Myocyte (in vitro differentiated cells): ENCODE measurements at places on chromosomes 7 and 10. TPM values are rescaled to one million over a fixed set of nuclear protein-coding genes. Genes with fewer than 3 reads are reported as not detected.

The CPA4 gene
- total RNA-seq = 4.0 and 5.7 TPM in 2 replicates

- no peak for DNase-seq
These were observed 88.3 kb upstream of the ACBD5 start for GRCh38 chr10:27328946-27329345.

DNA sequence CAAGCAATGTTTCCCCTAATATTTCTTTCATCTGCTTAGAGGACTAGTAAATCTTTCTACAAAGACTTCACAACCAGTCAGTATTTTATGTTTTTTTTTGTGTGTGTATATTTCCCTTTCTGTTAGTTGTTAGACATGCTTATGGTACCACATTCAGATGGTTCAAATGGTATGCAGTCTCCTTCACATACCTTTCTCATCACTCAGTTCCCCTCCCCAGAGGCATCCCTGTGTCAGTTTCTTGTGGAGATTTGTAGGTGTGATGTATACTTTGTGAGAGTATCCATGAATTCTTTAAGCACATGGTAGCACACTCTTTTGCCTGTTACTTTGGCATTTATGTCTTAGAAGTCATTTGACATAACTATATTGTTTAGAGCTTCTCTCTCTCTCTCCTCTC lies 4.4 kb downstream of the ZNF485 start:
- DNase-seq = no peak

- DNase-seq = no peak
These were observed 298.2 kb downstream of the GRID1 start for GRCh38 chr10:86068231-86069054.

The NRAP gene
- total RNA-seq = 4.1 and 5.6 TPM in 2 replicates

GRCh38 chr10:125797994-125798662 lies 22.5 kb upstream of the MMP21 start:
- no peak for DNase-seq

GRCh38 chr7:104629408-104629807 lies 301.0 kb downstream of the LHFPL3 start:
- no peak for DNase-seq

The UCMA gene
- not detected in 2 replicates for total RNA-seq

The CPXM2 gene
- total RNA-seq = not detected in 2 replicates

The PTPRN2 gene
- total RNA-seq = 0.16 and 0.24 TPM in 2 replicates

DNA sequence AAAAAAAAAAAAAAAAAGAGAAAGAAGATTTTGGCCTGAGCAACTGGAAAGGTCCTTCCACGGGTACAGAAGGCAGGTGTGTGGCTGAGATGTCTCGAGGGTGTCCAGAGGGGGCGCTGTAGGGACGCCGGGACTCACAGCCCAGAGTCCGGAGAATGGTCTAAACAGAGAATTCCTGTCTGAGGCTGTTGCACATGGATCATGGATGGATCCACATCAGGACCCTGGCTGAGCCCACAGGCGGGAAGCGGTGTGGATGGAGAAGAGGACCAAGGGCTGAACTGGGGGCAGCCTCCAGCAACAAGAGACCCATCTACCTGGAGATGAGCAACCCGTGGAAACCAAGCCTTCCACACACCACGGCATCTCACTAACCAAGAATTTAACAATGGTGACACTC lies 55.0 kb downstream of the PKD1L1 start:
- DNase-seq = no peak

DNA sequence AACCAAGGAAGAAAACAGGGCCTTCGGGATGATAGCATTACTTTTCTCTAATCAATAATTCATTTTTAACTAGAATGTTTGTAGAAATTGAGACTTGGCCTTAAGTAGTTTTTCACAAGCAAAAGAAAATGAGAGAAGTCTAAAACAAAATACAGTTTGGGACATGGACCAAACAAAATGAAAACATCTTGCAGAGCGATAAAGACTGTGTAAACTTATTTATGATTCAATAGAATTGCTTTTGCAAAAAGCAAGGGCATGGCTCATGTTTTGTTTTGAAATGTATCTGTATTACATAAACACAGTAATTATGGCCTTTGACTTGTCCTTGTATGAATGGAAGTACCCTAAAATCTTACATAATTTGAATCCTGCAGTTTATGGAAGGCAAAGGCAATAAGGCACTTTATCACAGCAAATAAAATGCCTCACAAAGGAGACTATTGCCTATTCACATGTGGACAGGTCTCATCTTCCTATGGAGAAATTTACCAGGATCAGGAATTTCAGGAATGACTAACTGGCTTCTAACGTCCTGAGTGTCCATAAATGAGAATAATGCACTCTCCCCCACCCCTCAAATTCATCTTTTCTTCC lies 295.2 kb downstream of the PTEN start:
- DNase-seq = no peak

DNA sequence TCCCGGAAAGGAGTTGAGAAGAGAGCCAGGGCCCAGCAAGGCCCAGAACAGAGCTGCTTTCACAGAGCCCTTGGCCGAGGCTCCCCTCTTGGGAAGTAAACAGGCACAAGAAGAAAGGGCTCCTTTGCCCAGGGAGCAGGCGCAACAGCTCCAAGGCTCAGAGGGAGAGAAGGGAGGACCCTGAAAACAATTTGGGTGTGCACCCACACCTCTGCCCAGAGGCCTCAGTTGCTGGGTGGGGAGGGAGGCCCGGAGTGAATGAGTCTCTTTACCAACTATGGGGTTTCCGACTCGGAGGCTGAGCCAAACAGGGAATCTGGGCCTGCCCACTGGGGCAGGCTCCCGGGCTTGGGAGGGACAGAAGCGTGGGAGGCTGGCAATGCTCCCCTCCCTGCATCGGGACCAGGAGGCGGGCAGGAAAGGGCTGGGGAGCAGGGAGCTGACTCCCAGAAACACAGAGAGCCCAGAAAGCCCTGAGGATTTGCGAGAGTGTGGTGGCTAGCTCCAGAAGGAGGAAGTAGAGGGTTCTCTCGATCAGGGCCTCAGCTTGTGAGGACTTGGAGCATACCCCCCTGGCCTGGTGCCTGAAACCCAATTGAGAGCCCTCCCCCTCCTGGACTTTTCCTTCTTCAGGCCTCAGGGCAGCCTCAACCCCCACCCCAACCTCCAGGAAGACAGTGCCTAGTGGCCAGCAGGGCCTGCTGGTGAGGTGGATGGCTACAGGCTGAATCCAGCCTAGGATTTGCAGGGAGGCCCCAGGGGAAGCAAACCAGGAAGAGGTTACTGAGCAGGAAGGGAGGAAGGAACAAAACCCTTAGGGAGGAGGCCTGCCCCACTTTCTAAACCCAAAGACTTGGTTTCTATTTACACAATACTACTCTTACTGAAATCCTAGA lies 6.2 kb downstream of the C10orf105 start:
- DNase-seq = peak; percentile 86

DNA sequence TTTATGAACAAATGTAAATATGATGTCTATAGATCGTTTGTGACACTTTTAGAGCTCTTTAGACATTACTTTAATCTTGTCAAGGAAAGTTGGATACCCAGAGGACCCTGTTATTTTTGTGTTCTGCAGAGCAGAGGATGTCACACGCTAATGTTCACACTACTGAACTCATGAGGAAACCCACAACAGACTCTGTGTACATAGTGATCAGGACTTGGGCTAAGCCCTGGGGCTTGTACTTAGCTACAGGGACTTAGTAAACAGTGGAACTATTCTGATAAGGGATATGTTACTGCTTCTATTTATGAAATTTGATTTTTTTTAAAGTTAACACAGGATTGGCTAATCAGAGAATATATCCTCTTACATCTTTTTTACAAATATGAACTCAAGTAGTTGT lies 36.1 kb upstream of the ZNF518A start:
- no peak for DNase-seq

DNA sequence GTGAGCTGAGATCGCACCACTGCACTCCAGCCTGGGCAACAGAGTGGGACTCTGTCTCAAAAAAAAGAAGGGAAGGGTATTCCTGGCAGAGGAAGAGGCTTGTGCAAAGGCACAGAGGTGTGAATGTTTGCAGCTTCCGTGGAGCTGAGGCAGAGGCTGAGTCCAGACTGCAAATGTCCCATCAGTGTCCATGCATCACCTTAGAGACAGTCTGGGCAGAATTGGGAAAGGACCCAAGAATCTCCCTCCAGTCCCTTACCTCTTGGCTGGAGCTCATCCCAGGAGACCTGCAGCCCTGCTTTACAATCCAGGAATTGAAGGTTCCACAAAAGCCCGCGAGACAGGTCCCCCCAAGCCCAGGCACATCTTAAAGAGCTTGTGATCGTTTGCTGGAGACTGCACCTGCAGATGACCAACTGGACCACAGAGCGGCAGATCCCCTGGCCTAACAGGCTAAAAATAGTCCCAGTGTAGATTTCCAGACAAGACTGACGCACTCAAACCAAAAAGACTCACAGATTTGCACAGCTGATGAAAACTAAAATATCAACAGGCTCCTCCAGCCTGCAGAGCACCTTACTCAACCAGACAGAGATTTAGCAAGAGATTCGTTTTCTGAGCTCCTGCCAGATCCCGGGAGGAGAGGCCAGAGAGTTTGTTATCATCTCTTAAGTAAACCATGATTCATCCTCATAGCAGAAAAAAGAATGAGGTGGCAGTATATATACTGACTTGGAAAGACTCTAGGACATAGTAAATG lies 22.9 kb upstream of the NANOS1 start:
- peak; percentile 90 for DNase-seq
